ENCODE measurements at places on chromosomes 1 and 21.

GRCh38 chr21:15343066-15343465, 278.3 kb upstream of the NRIP1 start:
- no peak for DNase-seq

GRCh38 chr1:161176468-161177111, 717 bp downstream of the B4GALT3 start:
- DNase-seq, result no peak

DNA sequence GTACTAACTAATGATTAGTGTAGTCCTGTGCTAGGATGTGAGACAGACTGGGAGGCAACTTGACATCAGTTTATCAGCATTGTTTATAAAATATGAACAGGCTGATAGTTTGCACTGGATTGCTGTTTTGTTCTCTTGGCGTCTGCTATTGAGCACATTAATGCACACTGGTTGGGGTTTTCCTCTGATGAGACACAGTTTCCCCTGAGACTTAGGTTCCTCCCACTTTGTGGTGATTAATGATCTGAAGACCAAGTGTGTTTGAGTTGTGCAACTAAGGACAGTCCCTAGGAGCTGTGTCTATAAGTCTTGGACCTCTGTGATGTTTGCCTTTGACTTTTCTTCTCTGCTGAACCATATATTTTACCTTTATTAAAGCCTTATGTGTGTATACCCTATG, 1015.4 kb downstream of the AMY1C start:
- DNase-seq, result peak; percentile 9

GRCh38 chr1:151542710-151543129, 2.6 kb downstream of the TUFT1 start:
- DNase-seq, result no peak

- DNase-seq, result no peak
These were observed 65.3 kb downstream of the VAV3 start for GRCh38 chr1:107899655-107900054.

GRCh38 chr1:12153181-12153785, 13.5 kb upstream of the TNFRSF1B start:
- DNase-seq, result peak; percentile 64

GRCh38 chr21:44615466-44615865, 3.6 kb downstream of the KRTAP10-8 start:
- DNase-seq, result no peak

DNA sequence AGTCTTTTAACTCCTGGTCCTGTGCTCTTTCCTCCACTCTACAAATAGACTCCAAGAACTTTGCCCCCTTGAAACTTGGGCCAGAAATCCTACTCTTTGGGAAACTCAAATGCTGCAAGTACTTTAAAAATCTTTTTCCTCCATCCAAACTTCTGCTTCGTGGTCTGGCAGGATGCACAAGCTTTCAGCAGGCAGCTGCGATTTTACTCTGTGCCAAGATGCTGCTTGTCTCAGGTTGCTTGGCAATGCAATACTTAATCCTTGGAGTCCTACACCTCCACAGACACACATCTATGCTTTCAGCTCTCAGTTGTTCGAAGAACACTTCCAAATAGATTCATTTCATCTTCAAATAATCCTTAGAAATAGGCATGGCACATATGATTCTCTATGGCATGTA, 435.3 kb upstream of the USP24 start:
- DNase-seq, result no peak

GRCh38 chr1:18535391-18536210, 54.9 kb downstream of the KLHDC7A start:
- no peak for DNase-seq

DNA sequence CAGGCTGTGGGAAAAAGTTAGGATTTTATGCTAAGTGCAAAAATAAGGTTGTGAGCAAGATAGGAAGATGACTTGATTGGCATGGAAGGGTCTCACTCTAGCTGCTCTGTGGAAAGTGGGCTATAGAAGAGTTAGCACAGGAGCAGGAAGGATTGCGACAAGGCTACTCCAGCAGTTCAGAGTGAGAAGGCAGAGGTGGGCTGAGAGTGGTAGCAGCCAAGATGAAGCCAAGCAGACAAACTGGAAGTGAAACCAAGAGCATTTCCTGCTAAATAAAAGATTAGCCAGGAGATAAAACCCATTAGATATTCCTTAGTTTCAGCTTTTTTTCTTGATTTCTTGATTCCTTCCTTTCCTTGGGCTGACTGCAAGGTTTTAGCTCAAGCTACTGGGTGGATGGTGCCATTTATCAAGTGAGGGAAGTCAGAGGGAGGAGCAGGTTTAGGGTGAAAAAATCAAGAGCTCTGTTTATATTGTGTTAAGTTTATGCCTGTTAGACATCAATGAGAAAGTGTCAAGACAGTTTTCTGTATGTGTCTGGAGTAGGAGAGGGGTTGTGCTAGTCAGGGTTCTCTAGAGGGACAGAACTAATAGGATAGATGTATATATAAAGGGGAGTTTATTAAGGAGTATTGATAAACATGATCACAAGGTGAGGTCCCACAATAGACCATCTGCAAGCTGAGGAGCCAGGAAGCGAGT, 33.1 kb upstream of the ZNF644 start:
- peak; percentile 74 for DNase-seq

- peak; percentile 81 for DNase-seq
These were observed 4.9 kb upstream of the BRWD1 start for GRCh38 chr21:39318091-39318959.

- no peak for DNase-seq
These were observed 7.8 kb downstream of the DMRTA2 start for GRCh38 chr1:50415235-50416149.

GRCh38 chr1:192703283-192704206, 67.6 kb downstream of the RGS13 start:
- no peak for DNase-seq

- no peak for DNase-seq
These were observed 1.8 kb downstream of the SH2D5 start for GRCh38 chr1:20730690-20731056.

DNA sequence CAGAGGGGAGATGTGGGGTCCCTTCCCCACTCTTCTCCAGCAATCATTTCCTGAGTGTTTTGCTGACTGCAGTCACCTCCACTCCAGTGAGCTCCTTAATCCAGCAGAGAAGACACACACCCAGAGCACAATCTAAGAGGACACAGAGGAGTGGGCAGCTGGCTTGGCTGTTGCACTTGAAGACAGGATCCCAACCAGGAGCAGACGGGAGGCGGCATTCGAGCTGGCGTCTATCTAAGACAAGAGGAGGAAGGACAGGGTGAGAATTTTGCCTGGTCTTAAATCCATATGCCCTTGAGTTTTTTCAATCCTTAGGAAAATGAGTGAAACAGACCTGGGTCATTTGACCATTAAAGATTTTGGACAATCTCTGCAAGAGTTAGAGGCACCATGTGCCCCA, 56.1 kb upstream of the SIM2 start:
- DNase-seq, result no peak

- no peak for DNase-seq
These were observed 393.7 kb downstream of the HLX start for GRCh38 chr1:221272940-221273339.

GRCh38 chr1:58861506-58861905, 77.7 kb upstream of the JUN start:
- no peak for DNase-seq

DNA sequence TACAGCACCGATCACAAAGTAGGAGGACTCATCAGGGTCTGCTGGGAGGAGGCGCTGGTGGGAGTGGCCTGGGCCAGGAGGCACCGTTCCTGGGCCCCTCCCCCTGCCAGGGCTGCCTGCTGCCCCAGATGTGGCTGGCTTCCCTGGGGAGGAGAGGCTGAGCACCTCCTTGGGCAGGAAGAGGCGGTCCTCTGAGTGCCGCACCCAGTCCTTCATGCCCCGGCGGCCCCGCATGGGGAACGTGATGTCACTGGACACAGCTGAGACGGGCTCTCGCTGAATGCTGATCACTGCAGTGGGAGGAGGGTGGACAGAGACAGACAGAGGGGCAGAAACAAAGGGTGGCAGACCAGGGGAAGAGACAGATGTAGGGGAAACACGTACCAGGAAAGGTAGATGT, 24.8 kb downstream of the ADGRB2 start:
- DNase-seq, result peak; percentile 80

- DNase-seq, result peak; percentile 12
These were observed 39.7 kb downstream of the CHML start for GRCh38 chr1:241600496-241600901.

DNA sequence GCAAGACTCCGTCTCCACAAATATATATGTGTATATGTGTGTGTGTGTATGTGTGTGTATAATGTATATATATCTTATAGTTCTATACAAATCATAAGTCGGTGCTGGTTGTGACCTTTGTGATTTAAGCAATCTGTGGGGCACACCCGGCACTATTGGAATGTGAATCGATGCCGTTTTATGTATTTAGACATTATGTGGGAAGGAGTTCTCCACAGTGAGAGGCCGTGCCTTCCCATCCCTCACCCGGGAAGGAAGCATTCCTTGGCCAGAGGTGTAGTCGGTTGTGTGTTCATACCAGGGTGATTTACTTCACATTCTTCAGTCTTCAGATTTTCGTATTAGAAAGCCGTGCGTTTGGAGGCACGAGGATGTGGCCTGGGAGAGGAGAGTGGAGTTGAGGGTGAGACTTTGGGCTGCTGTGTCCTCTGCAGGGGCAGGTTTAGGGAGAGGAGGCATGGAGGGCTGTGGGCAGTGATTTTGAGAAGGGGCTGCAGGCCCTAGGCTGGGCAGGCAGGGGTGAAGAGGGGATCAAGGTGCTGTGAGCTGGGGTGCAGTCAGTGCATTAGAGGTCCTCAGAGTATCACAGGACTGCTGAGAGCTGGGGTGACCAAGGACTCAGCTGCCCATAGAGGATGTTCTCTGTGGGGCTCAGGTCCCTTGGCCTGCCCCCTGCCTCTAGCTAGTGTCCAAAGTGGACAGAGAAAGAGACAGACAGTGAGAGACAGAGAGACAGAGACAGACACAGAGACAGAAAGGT, 57.7 kb downstream of the TRIM11 start:
- no peak for DNase-seq

GRCh38 chr21:33308586-33309490, 15.9 kb upstream of the IFNAR1 start:
- DNase-seq, result peak; percentile 99

DNA sequence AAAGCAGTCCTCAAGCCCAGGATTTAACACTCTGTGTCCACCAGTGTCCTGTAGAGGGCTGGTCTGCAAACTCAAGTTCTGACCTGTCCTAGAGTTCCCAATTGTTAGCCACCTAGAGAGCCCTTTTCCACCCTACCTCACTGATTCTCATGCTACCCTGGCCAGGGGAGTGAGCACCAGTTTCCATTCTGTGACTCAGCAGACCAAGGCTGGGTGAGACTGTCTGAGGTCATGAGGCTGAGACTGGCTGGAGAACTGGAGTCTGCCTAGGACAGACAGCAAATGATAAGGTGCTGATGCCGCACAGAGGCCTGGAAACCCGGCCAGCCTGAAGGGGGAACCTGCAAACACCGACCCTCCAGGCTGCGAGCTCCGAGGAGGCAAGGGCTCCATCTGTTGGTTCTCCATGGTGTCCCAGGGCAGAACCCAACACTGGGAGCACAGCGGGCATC, 13.7 kb downstream of the GLIS1 start:
- DNase-seq, result no peak

GRCh38 chr1:147492207-147492606, 49.1 kb upstream of the BCL9 start:
- no peak for DNase-seq

GRCh38 chr1:31901838-31902509, 36.2 kb downstream of the PTP4A2 start:
- peak; percentile 61 for DNase-seq

GRCh38 chr1:106447466-106447865, 609.0 kb upstream of the PRMT6 start:
- no peak for DNase-seq

DNA sequence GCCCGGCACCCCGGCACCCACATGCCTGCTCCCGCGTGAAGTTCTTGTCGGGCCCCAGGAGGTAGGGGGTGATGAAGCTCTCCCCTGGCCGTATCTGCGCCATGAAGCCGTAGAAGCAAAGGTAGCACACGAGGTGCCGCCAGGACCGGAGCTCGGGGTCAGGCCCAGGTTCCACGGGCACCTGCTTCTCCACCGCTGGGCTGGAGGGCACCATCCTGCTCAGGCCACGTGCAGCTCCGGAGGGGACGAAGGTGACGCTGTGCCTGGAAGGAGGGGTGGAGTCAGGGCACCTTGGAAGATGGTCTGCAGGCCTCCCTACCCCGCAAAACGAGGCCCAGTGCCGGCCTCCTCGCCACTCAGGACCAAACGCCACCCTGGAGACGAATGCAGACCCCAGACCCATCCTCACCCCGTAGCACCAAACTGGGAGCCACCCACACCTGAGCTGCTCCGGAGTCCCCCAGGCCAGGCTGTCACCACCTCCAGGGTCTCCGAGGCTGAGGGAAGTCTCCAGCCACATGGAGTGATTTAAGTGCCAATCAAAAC, 4.4 kb downstream of the SLC19A1 start:
- DNase-seq, result no peak

DNA sequence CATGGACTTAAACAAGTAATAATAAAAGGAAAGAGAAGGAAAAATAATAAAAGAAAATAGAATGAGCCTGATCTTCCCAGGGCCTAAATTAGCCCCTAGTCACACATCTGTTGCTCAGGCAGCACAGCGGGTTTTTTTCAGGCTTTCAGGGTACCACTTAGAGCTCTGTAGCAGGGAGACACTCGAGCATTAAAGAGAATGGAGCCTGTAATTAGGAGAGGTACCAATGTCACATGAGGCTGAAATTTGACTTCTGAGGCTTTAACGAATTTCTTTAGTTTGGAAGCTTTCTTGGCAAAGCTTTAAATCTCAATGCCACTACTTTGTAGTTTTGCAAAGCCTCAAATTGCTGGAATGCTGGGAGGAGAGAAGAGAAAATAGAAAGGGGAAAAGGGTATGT, 116.3 kb downstream of the AK5 start:
- DNase-seq, result no peak

DNA sequence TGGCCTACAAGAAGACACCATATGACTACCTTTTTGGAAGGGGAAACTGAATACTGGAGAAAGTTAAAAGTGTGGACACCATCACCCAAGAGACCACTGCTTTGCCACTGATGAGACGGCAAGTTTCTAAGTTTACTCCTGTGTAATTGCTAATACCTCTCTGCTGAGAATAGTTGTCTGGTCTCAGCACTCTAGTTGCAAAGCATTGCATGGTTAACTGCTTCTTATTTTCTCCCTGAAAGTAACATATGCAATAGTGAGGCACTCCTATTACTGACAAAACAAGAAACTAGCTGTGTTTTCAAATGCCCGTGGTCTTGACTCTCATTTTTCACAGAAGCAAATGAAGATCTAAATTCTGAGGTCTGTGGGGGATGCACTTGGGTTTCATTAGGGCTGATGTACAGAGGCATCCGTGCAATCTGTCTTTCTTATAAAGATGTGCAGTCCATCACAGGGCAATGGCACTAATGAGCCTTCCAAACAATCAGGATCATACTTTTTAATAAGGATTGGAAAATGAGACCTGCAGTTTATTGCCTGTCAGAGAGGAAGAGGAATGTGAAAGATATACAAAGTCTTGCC, 62.9 kb downstream of the IFI44 start:
- no peak for DNase-seq

GRCh38 chr1:211641942-211642341, 33.5 kb downstream of the NEK2 start:
- DNase-seq, result no peak

GRCh38 chr1:196732526-196732925, 42.1 kb upstream of the CFHR3 start:
- DNase-seq, result peak; percentile 16

- DNase-seq, result no peak
These were observed 18.7 kb upstream of the FMO2 start for GRCh38 chr1:171166361-171166760.
